Naive thymus-derived CD4-positive, alpha-beta T cell (primary cell): ENCODE measurements at places on chromosomes 2 and 18.

DNA sequence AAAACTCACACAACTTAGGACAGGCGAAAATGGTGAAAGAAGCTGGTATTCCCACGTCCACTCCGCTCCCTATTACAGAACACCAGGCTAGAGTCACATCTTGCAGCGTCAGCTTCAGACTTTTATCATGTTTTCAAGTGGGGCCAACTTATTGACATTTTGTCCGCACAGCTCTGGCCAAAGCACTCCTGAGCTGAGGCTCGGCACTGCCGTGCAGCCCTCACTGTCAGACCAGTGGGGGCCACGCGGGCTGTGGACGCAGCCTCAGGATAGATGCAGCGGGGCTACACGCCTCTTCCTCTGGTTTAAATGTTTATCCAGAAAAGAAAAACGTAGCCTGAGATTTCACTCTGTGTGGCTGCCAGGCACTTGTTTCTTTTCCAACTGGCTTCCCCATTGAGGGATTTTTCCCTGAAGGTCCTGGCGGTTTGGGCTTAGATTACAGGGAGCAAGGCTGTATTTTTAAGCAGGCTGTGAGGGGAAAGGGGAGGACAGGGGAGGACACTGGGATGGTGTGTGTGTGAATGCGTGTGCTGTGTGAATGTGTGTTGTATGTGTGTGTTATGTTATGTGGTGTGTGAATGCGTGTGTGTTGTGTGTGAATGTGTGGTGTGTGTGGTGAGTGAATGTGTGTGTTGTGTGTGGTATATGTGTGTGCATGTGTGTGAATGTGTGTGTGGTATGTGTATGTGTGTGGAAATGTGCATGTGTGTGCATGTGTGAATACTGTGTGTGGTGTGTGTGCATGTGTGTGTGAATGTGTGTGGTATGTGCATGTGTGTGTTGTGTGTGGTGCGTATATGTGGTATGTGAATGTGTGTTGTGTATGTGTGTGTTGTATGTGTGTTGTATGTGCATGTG lies 267.6 kb downstream of the DCDC2C start:
- no peak for DNase-seq

- no peak for DNase-seq
Observed at GRCh38 chr18:79314838-79315388, 80.8 kb upstream of the NFATC1 start.

DNA sequence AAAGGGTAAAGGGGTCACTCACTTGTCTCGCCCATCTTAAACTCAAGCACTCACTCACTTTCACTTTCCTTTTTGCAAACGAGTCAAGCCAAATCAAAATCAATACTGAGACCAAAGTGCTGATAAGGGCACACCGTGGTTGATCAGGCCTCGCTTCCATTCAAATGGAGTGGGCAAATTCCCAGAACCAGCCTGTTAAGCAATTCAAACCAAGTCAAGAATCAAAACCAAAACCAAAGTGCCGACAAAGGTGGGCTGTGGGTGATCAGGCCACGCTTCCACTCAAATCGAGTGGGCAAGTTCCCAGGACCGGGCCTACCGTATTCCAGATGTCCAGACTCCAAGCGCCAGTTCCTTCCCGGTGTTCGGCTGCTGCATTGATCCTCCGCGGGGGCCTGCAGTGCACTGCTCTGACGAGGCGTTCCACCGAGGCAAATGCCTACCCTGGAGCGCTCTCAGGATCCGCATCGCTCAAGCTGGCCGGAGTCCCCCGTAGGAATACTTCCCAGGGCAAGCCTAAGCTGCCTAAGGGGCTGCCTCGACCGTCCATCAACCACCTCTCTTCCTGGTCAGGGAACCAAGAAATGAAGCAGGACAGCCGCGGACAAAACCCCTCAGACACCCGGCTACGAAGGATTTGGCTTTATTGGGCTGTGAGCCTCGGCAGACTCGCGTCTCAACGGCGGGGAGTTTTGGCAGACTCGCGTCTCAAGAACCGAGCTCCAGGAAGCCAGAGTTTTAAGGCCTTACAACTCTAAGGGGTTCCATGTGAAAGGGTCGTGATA lies 89.9 kb upstream of the SLC1A4 start:
- no peak for DNase-seq

DNA sequence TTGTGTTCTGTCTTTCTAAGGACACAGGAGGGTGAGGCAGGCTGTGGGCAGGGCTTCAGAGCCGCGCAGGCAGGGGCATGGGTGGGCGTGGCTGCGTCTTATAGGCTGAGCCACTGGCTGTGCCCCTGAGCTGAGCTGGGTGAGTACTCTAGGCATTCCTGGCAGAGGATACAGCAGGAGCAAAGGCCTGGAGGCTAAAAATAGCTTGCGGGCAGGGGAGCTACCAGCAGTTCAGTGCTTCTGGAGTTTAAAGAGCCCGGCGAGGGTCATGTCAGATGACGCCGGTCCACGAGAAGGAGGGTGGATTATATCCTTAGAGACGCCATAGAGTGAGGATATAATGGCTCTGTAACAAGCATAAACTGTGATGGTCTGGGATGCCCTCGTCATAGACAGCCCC lies 31.5 kb upstream of the PDIA6 start:
- DNase-seq, result no peak

DNA sequence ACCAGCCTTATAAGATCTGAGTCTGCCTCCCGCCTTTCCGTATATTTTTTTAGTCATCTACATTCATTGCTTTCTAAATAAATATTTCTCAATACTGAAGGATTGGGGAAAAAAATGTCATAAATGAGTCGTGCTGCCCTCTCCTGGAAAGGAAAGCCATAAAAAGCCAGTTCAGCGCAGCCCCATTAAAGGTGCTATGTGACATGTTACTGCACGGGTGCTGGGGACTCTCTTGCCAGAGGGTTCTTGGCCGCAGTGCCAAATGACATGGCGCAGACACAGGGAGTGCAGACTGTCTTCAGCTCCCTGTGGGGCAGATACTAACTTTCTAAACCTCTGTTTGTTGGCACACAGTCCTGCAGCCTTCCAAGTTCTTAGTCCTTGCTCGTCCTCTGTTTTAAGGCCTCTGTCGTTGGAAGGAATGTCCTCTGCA lies 53.7 kb upstream of the MAP3K20 start:
- no peak for DNase-seq

GRCh38 chr2:241799522-241800197 lies 9.3 kb upstream of the NEU4 start:
- no peak for DNase-seq

DNA sequence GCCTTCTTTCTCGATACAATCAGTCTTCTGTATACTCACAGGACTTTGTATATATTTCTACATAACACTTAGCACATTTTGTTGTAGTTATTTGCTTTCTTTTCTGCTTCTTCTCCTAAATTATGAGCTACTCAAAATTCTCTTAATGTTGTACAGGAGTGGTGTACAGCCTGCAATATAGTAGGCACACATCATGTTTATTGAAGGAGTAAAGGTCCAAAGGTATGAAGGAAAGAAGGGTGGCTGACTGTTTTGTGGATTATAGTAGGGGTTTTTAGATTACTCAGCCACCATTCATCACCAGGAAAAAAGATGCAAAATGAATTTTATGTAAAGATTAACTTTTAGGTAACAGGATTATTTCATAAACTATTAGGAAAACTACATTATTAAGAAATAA lies 54.1 kb downstream of the C18orf54 start:
- no peak for DNase-seq

DNA sequence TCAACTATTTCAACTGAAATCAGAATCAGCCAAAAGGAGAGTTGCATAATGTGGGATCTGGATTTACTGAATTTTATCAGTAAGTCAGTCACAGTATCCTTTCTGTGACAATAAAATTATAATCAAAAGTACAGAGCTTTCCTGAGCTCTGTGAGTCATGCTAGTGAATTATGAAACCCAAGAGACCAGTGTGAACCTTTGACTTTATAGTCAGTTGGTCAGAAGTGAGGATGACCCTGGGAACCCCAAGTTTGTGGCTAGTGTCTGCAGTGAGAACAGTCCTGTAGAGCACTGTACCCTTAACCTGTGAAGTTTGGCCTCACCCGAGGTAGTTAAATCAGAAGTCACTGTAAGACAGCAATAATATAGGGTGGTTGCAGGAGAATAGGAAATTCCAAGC lies 381.7 kb downstream of the CDH19 start:
- DNase-seq, result no peak

DNA sequence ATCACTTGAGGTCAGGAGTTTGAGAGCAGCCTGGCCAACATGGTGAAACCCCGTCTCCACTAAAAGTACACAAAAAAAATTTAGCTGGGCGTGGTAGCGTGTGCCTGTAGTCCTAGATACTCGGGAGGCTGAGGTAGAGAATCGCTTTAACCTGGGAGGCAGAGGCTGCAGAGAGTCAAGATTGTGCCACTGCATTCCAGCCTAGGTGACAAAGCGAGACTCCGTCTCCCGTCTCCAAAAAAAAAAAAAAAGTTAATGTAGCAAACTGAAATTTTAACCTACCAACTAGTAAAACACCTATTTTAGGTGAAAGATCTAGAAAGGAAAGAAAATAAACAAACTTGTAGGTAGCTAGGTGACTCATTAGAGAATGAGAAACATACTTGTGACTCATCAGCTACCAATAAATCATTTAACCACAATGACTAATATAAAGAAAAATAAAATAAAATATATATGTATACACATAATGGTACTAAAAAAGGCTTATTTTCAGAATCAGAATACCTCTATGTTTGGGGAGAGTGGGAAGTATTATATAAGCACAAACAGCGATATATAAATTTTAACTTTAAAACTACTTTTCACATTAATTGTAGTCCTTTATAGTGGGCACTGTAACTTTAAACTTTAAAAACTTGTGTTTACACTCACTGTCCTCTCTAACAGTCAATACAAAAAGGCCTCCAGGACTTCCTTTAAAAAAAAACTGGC lies 36.6 kb downstream of the DARS1 start:
- DNase-seq, result no peak

DNA sequence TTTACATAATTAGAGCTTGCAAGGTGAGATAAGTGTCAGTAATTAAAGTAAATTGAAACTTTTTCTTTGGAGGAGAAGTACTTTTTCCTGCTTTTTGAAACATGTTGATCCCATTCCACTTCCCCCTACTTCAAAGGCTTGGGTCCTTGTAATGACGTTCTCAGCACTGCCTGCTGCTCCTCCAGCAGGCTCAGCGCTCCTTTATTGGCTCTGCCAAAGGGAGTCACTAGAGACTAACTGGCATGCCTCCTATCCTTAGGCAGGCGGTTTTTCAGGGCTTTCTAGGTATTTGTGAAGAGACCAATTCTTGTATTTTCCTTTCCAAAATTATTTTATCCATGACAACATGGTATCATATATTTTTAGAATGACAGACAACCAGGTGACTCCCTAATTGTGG lies 43.9 kb upstream of the ACADL start:
- DNase-seq, result no peak

- no peak for DNase-seq
Observed at GRCh38 chr2:207458582-207458981, 71.2 kb upstream of the CREB1 start.

GRCh38 chr2:27049422-27050280 lies 1.8 kb upstream of the AGBL5 start:
- DNase-seq, result peak; percentile 57

DNA sequence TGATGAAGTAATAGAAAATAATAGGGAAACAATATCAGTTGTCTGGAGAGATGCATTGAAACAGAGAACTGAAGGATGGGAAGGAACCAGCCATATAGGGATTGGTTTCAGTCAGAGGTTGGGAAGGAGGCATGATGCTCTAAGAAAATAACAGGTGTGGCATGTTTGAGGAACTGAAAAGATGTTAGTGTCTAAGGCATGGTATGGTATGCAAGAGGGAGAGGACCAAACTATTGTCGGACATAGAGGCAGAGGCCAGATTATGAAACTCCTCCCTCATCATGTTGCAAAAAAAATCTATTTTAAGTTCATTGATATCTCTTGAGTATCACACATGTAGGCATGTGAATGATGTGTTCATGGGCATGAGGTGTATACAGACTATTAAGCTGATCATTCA lies 48.9 kb upstream of the EMILIN2 start:
- no peak for DNase-seq

- no peak for DNase-seq
Observed at GRCh38 chr2:148603562-148603920, 41.0 kb upstream of the EPC2 start.

DNA sequence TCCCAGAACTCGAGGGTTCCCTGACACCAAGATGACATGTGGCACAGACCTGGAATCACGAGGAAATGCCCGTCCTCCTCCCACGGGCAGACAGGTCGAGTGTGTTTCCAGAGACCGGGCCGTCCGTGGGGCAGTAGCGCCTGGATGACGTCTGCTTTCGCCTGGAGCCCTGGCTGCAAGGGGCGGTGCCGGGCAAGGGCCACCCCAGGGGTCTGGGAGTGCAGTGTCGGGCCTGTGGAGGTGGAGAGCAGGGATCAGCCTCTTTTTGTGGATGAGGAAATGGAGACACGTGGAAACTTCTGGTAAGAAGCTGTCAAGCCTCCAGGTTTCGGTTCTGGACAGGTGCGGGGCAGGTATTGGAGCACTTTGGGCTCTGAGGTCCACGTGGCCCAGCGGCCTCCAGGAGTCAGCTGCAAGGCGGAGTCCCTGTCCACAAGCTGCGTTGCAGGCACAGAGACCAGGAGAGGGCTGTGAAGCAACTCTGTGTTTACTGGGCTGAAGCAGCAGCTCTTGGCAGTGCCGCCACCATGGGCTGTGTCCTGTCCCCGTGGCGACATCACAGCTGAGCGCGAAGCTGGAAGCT lies 25.6 kb downstream of the NFATC1 start:
- DNase-seq, result no peak

DNA sequence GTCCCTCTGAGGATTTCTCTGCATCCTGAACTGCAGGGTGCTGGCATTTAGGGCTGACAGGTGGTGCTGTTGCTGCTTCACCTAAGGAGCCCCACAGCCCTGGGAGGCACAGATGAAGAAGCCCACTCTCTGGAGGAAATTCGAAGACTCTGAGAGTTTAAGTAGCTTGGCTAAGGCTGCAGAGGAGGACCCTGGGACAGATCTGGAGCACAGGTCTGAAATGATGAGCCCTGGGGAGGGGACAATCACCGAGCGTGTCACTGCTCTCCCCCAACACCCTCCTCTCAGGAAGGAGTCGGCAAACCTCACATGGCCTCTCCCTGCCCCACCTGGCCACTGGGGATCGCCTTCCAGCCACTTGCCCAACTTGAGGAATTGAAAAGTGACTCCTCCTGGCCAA lies 18.6 kb downstream of the CYP27C1 start:
- no peak for DNase-seq

GRCh38 chr2:447902-448665 lies 160.2 kb upstream of the ALKAL2 start:
- no peak for DNase-seq

DNA sequence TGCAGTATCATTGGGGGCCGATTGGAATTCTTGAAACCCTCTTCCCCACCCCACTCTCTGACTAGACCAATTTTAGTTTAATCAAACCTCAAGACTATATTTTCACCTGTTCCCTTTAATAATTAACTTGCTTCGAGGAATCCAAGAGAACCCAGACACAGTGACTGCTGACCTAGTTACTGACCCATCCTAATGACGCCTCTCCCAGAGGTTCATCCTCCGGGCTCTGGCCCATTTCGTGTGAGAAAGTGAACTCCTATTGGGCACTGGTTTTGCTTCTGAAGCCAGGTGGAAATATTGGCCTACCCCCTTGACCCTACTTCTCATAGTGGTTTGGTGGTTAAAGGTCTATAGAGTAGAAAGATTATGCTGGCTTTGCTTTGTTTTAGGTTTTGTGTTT lies 39.9 kb downstream of the RPL37A start:
- DNase-seq, result no peak

GRCh38 chr2:147855977-147856376 lies 11.1 kb downstream of the ACVR2A start:
- no peak for DNase-seq
